ENCODE measurements at places on chromosomes 5 and 9.

- DNase-seq: no peak
These were observed 72.5 kb downstream of the PHF2 start for GRCh38 chr9:93648836-93649235.

DNA sequence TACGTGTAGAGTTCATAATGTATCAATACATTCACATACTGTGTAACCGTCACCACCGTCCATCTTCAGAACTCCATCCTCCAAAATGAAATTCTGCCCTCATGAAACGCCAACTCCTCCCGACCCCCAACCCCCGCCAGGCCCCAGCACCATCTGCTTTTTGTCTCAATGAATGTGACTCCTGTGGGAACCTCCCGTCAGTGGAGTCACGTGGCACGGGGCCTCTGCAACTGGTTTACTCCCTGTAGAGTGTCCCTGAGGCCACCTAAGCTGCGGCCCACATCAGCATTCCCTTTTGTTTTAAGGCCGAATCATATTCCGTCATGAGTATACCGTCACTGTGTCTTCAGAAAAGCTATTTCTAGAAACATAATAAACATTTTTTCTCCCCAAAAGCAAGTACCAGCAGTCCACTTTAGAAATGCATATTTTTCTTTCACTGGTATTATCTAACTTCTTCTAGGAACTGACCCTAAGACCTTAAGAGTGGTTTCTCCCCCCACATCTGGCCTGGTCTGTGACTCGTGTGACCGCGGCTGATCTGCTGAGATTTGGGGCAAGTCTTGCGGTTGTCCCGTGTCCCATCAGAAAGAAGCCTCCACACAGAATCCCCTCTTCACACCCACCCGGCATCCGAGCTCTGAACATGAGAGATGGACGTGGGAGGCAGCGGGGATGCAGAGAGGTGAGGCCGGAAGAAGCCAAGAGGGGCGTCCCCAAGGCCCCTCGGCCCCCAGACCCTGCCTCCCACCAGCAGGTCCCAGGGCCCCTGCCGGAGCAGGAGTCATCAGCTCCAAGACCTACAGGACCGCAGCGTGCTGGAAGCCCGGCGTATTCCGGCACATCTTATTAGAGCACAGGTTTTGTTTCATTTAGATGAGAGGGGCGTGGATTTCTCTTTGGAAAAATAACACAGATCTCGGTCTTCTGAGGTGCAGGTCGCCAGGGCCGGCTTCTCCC lies 38.3 kb downstream of the SLC6A3 start:
- DNase-seq: no peak

DNA sequence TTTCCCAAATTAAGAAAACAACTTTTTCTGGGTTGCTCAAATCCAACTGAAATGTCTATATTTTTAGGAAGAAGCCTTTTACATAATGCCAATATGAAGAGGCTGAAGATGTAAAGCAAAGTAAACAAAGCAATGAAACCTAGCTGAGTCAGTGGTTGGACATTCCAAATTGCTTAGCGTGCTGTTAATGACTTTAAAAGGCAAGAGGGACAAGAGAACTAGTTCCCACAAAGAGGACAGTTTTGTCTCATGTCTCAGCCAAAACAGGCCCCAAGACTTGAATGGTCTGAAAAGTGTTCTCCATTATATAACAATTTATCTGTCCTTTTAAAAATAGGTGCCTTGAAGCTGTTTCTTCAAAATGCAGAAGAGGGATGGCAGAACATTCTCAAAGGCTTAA lies 407.0 kb downstream of the ENC1 start:
- DNase-seq: no peak

DNA sequence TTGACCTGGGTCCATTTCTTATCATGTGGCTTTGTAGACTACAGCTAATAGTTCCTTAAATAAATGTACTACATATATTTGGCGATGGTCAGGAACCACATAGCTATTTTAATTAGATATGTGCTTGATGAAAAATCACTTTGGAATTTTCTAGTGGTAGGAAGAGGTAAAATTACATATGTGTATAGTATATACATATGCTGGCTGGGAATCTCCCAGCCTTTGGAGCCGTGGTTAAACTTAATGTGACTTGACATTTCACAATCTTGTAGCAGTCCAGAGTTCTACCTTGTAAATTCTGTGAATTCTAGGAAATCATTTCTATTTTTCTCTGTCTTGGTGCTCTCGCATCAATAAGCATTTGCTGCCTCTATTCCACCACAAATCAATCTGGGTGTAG lies 565.0 kb downstream of the DMRTA1 start:
- no peak for DNase-seq

DNA sequence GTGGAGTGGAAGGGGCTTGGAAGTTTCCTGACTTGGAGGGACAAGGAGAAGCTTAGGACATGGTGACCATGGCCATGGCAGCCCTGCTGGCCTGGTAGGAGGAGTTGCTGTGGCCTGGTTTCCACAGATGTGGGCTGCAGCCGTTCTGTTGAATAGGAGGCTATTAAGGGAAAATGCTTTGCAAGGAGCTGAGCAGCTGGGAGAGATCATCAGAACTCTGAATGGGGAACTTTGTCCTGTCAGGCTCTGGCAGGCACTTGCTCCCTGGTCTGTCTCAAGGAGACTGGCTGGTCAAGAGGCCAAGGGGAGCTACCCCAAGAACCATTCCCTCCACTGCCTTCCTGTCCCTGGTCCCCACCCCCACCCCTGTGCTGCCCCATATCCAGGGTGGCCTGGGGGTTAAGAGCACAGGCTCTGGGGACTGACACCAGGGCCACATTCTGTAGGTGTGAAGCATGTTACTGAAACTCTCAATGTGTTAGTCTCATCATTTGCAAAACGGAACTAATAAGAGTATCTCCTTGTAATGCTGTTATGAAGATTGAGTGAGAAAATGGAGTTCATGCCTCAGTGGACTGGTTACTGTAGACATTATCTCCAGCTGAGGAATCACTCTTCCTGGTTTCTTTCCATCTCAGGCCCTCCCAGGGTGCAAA lies 84.0 kb upstream of the ARAP3 start:
- no peak for DNase-seq

DNA sequence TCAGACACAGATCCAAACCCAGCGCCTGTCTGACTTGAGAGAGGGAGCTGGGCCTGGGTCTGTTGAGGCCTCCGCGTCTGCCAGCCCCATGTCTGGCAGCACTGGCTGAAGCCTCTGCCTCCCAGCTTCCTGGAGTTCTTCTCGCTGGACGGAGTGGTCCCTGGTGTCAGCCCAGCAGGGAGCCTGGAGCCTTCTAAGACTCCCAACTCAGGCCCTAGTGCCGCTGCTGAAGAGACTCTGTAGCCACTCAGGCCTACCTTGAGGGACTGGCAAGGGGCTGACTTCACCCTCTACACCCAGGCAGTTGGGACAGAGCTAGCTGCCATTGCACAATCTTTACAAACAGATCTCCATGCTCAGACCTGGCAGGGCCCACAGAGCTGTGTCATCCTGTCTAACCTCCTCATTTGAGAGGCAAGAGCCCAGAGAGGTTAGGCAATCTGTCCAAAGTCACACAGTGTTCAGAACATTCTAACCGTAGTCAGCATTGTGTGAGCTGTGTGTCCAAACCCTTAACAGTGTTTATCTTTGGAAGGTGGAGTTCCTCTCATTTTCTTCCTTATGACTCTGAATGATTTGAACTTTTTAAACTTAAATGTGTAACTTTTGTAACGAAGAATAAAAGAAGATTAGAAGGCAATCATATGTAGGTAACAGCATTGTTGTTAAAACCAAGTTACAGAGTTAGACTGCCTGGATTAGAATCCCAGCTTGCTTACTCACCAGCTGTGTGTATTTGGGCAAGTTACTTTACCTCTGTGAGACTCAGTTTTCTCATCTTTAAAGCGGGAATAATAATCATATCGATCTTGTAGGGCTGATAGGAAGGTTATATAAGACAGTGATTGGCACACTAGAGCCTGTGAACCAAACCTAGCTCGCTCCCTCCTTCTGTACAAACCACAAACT lies 4.6 kb upstream of the DUSP1 start:
- no peak for DNase-seq

- DNase-seq: no peak
These were observed 456.9 kb downstream of the PRELID2 start for GRCh38 chr5:145378226-145378625.

DNA sequence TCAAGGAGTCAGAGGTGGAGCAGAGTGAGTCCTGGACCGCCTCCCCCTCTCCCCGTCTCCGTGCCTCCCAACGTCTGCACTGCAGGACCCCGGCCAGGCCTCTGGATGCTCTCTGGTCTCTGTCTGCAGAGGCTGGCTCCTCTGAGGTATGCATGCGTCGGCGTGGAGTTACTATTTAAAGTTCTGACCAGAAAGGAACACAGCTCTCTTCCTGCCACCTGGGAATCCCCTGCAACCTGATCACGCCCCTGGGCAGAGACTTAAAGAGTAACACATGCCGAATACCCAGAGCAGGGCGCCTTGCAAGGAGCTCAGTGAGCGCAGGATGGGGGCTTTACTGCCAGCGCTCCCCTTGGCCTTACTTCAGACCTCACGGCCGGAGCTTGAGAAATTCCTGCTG lies 16.0 kb downstream of the ANXA6 start:
- DNase-seq: peak; percentile 59

- DNase-seq: no peak
These were observed 522.1 kb downstream of the CCDC171 start for GRCh38 chr9:16074963-16075362.

- no peak for DNase-seq
These were observed 1138.9 kb upstream of the WWC1 start for GRCh38 chr5:167152561-167152960.

- no peak for DNase-seq
These were observed 277.8 kb upstream of the TYRP1 start for GRCh38 chr9:12415361-12415760.

DNA sequence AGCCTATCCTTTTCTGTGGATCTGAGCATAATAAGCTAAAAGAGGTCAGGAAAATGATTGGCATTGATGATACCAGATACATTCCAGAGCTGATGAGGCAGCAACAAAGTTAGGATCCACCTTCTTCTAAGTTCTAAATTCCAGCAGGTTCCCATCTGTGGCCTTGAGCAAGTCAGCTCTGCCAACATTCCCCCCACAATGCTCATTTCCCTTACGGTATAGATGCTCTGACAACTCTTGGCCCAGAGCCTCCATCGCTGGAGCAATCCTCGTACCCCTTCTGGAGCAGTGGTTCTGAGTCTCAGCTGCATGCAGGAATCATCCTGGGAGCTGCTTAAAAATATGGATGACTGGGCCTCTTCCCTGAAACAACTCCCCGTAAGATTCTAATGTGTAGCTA lies 78.1 kb downstream of the MED27 start:
- no peak for DNase-seq

DNA sequence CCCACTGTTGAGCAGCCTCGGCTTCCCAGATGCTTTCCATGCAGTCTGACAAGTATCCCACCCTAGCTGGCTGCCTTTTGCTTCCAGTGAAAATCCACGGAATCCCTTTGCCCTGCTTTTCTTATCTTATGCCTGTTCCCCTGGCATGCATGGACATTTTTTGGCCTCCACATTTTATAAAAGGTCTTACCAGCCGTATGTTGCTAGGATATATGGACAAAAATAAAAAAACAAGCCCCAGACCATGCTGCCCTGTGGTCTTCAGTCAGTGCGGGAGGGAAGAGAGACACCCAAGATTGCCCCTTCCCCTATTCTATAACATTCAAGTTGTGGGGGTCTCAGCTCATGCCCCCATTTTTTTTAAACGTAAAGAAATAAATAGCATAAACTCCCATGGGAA lies 129.6 kb downstream of the COL23A1 start:
- DNase-seq: no peak

DNA sequence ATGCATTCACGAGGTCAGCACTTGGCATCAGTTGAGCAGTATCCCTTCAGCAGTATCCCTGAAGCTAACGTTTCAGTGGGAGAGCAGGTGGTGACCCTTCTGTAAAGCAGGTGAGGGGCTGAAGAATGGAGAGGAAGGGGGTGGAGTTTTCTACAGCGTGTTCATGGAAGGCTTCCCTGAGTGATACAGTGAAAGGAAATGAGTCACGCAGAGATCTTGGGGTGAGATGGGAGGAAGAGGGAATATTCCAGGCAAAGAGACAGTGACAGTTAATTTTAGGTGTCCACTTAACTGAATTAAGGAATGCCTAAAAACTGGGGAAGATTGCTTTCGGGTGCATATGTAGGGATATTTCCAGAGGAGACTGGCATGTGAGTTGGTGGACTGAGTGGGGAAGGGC lies 25.7 kb downstream of the TAS2R1 start:
- no peak for DNase-seq

DNA sequence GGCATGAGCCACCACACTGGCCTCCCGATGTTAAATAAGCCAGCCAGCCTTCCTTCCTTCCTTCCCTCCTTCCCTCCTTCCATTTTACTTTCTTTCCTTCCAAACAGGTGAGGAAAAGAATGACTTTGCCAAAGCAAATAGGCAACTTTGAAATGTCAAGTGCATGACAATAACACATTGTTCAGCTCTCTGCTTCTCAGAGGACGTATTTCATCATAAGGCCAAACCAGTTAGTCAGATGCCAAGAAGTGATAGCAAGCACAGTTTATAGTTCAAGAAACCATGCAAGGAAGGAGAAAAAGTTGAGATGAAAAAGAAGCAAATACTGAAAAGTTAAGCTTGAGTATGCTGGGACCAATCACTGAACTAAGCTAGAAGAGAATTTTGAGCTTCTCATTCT lies 29.5 kb downstream of the POU4F3 start:
- no peak for DNase-seq

DNA sequence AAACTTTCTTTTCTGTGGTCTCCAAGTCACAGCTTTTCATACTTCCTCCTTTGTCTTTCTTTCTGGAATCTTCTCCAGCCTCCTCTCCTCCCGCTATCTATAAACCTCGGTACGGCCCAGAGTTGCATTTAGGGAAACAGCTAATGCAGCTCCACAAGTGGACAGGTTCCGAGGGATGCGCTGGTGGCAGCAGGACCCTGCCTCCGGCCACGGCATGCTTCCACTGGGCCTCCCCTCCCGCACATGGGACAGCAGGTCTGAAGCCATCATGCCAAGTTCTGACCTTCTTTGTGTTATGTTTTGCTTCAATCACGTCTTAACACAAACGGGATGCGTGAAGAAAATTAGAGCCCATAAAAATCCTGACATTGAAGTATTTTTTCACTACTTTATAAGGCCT lies 136.9 kb downstream of the IRX2 start:
- DNase-seq: no peak

GRCh38 chr9:5644501-5644900 lies 15.6 kb downstream of the RIC1 start:
- no peak for DNase-seq

DNA sequence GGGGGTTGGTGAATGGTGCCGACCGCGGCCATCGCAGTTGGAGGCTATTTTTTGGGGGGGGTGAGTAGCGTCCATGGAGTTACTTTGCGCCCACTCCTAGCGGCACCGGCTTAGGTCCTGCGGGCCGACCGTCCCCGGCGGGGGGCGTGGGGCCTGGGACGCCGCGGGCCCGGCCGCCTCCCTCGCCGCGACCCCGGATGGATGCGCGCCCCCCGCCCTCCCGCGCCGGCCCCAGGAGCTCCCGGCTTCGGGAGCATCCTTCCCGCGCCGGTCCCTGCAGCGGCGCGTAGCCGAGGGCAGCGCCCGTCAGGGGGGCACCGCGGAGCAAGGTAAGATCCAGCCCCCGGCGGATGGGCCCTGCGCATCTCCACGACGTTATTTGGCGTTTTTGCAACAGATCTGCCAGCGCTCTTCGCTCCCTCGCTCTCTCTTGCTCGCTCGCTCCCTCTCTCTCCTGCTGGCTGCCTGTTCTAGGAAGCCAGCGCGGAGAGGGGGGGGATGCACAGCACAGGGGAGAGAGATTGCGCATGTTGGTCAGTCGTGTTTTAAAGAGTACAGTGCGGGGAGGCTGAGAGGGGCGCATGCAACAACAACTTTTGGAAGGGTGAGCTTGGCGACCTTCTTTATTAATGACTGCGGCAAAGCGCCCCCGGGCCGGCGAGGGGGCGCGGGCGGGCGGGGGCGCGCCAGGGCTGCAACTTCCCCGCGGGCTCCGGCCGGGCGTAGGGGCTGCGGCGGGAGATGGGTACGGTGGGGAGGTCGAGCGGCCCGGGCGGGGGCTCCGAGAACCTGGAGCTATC lies 413 bp downstream of the JADE2 start:
- no peak for DNase-seq
